ENCODE measurements at places on chromosomes 16 and 17.

DNA sequence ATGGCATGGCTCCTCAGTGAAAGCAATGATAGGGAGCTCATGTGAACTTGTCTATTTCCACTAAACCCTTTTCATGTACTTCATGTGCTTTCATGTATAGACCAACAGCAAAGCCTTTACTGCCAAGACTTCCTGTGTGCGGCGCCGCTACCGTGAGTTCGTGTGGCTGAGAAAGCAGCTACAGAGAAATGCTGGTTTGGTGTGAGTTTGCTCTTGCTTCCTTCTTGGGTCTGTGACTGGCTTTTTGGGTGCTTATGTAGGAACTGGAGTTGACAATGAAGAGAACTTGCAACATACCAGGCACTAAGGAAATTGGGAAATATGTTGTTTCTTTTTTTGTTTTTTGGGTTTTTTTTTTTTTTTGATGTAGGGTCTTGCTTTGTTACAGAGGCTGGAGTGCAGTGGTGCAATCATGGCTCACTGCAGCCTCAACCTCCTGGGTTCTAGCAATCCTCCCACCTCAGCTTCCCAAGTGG lies 5.7 kb downstream of the SNX11 start:
- DNase-seq = no peak

DNA sequence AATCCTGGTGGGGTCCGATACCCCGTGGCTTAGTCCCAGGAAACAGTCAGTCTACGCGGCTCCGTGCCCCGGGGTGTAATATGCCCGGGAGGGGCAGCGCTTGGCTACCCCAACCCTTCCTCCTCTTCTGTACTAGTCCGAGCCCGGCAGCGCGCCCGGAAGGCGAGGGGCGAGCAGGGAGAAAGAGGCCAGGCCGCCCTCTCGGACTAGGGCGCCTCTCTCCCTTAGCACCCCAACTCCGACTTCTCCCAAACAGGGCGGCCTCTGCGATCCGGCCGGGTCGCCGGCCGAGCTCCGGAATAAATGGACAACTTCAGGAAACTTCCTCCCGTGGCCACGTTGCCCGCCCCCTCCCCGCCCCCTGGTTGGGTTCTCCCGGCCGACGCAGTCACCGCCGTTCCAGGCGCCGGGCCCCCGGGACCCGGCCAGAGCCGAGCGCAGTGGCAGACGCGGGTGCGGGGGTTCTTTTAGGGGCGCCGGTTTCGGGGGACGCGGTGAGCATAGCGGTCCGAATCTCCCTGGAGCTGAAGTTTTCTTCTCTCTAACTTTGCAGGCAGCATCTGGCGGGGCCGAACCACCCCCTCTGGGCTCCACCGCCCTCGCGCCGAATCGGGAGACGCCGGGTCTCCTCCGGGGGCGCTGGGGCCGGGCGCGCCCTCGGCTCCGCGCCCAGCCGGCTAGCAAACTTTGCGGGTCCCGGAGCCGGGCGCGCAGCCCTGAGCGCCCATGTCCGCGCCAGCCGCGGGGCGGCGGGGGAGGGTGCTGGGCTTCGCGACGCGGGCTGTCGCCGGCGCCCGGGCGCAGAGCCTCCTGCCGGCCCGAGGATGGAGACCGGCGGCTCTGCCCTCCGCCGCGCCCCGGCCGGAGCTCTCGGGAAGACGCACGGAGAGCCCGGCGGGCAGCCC lies at the start of gene SDK2:
Gene SDK2 (minus strand): TSS at position 301 of the 905 bp plus-strand sequence. CDS start 357 bp downstream, outside the sequence.
- peak; percentile 20 for DNase-seq

DNA sequence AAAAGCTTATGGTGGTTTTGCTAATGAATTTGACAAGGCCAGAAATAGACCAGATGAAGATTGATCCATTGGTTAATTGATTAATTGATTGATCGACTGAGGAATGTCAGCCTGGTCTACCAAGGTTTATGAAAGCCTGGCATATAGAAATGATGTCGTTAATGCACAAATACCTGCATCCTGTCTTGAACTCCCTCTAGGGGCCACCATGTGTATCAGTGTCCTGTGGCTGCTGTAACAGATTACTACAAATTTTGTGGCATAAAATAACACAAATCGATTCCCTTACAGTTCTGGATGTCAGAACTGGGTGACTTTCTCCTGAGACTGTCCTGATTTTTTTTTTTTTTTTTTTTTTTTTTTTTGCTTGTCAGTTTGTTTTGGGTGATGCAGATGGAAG lies 553.2 kb downstream of the MAF start:
- peak; percentile 20 for DNase-seq

DNA sequence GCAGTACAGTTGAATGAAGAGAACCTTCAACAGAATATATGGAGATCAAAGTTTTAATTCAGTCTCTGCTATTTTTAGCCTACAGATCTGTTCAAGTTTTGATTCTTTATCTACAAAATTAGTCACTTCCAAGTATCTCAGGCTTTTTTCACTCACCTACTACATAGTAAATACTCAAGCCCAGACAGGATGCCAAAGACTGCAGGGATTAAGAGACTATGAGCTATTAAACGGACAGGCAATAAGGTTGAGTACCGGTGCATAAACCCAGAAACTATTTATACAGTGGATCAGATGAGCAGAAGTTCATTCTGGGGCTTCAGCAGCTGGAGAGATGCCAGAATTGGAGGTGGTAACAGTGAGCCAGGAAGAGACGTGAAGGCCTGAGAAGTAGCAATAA lies 18.7 kb upstream of the OR3A1 start:
- no peak for DNase-seq

DNA sequence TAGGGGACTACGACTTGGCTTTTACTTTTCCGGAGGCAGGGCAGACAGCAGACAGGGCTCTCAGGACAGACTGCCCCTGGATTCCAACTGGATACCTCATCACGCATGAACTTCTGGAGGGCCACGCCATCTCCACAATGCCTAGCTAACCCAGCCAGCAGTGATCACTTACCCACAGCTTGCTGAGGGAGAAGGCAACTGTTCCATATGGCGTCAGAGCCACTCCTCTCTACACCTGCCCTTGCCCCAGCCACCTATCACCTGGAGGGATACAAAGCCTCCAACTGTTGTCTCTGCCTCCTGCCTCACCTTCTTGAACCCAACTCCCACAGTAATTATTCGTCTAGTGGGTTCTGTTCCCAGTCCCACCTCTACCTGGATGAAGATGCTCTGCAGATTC lies 8.8 kb downstream of the MYO19 start:
- DNase-seq = no peak

GRCh38 chr17:8212312-8213180 lies 2.2 kb upstream of the AURKB start:
- DNase-seq = no peak

DNA sequence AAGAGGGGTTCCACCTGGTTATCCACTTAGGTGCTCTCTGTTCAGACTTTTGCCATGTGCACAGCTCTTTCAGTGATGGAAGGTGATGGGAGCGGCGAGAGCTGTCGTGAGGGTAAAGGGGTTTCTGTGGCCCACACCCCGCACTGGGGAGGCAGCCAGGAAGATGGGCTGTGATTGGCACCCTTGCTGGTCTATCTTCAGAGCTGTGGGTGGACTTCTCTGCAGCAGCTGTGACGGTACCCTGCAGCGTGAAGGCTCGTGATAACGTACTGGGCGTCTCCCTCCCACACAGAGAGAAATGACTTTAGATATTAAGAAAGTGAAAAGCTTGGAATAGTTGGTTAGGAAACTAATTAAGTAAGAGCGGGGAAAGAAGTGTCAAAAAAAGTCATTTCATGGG lies 45.8 kb downstream of the MPRIP start:
- no peak for DNase-seq

- no peak for DNase-seq
These were observed 14.6 kb upstream of the TMEM92 start for GRCh38 chr17:50259477-50260324.

DNA sequence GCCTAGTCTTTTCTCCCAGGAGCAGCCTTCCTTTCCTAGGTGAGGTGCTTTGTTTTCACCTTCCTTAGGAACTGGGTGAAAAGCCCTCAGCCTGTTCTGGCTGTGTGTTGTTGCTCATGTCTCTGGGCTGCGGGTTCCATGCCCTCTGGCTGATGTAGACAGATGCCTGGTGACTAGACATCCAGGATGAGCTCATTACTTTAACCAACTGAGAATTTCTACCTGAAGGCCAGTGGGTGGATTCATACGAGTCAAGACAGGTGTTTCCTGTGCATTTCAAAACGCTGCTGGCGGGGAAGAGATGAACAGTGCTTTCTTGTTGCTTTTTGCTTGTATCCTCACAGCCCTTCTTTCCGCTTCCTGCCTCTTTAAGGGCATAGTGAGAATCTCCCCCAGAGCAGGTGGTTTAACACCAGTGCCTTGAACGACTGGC lies 22.3 kb downstream of the SAP30BP start:
- peak; percentile 87 for DNase-seq

GRCh38 chr16:50462793-50463507 lies 85.2 kb upstream of the NKD1 start:
- DNase-seq = no peak

- no peak for DNase-seq
These were observed 38.5 kb upstream of the KSR1 start for GRCh38 chr17:27417596-27418365.

DNA sequence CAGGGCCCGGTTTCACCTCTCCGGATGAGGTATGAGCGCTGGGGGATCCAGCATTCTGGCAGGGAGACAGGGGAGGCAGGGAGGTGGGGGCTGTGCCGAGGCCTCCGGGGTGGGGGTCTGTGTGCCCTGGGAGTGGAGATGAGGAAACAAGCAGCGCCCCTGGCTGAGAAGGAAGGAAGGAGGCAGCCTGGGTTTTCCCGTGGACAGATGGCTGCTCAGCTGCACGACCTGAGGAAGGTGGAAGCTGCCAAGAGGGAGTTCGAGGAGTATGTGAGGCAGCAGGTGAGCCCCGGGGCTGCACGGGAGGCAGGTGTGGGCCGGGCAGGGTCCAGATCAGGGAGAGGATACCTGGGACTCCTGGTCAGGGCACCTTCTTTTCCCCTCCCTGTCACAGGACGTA lies 4.3 kb downstream of the RNF112 start:
- DNase-seq = no peak

DNA sequence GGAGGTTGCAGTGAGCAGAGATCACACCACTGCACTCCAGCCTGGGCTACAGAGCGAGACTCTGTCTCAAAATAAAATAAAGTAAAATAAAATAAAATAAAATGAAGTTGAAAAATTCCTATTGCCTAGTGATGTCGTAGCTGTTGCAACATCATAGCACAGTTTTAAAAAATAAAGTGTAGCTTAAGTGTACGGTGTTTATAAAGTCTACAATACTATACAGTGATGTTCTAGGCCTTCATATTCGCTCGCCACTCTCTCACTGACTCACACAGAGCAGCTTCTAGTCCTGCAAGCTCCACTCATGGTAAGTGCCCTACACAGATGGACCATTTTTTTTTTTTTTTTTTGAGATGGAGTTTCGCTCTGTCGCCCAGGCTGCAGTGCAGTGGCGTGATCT lies 43.5 kb upstream of the MNT start:
- DNase-seq = no peak

- no peak for DNase-seq
These were observed 242.3 kb downstream of the SEC14L1 start for GRCh38 chr17:77382966-77383612.

DNA sequence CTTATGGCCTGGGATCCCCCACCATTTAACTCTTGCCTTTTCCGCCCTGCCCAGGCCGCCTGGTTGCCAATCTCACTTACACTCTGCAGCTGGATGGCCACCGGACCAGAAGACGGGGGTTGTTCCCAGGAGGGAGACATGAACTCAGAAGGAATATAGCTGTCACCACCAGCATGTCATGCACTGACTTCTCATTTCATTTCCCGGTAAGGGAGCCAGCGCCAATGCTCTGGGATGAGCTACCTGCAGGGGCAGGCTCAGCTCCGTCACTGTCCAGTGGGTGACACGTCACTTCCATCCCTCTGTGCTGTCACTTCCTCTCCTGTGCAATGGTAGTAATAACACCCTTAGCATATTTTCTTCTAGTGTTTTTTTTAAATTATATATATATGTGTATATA lies 26.7 kb downstream of the ITGAL start:
- DNase-seq = no peak

- no peak for DNase-seq
These were observed 14.3 kb downstream of the NME2 start for GRCh38 chr17:51180486-51180885.

DNA sequence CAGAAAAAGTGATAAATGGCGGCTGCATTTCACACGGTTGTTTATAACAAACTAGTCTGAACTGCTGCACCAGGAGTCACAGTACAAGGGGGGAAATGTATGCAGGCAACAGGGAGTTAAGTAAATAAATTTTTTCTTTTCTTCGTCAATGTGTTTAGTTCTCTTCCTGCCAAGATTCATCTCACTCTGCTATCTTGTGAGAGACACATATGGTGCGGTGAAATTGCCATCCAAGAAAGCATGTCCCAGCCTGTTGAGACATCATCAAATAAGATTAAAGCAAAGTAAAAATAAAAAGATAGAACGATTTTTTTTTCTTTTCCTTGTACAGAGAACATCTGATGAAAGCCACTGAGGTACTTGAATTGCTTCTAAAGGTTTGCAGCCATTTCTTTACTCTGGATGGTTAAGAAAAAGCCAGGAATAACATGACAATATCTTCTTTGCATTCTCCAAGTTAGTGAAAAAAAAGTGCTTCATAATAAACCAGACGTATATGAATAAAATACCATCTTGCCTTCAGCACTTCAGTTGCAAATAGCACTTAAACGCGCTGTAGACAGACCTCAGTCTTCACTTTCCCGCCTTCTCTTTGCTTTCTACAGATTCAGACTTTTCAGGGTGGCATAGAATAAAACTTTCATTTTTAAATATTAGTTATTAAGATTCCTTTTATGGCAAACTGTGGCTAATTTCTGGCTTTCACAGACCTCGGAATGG lies 506.2 kb upstream of the ZFHX3 start:
- DNase-seq = no peak

All from RWPE1 (cell line).